ENCODE measurements at places on chromosomes 3 and 15.

DNA sequence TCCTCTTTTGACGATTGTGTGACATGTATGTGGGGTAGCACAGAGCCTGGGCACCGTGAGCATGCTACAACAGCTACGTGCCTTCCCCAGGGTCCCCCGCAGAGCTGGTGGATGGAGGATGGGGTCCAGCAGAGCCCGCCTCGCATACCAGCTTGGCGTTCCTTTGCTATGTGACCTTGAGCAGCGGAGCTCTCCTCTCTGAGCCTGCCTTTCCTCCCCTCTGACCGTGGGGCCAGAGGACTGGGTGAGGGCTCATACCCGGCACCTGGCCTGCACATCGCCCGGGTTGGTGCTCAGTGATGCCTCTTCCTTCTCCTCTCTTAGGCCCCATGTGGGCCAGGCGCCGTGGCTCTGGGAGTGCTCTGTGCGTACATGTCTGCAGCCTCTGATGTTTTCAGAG lies 73.4 kb downstream of the FBLN2 start:
- no peak for DNase-seq

- DNase-seq = no peak
These were observed 43.2 kb downstream of the SLC7A14 start for GRCh38 chr3:170542704-170543103.

- no peak for DNase-seq
These were observed 39.6 kb downstream of the MAP3K13 start for GRCh38 chr3:185402561-185402960.

GRCh38 chr3:123660900-123661299 lies 76.0 kb upstream of the HACD2 start:
- DNase-seq = no peak

- DNase-seq = no peak
These were observed 31.9 kb downstream of the ZNF710 start for GRCh38 chr15:90033006-90033405.

DNA sequence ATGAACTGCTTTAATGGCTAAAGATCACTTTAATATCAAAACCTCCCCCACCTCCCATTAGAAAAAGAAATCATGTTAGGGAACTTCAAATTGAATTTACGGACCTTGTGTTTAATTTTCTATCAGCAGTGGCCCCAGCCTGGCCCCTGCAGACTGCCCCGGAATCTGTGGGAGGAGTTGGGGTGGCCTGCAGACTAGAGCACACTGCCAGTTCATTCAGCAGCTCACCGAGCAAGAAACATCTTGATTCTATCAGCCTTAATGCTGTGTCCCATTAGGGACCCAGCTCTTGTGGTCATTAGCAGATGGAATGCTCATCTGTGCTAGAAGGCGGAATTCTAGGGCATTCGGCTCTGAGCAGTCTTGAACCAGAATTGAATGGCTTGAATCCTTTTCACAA lies 54.2 kb downstream of the FLNB start:
- no peak for DNase-seq

DNA sequence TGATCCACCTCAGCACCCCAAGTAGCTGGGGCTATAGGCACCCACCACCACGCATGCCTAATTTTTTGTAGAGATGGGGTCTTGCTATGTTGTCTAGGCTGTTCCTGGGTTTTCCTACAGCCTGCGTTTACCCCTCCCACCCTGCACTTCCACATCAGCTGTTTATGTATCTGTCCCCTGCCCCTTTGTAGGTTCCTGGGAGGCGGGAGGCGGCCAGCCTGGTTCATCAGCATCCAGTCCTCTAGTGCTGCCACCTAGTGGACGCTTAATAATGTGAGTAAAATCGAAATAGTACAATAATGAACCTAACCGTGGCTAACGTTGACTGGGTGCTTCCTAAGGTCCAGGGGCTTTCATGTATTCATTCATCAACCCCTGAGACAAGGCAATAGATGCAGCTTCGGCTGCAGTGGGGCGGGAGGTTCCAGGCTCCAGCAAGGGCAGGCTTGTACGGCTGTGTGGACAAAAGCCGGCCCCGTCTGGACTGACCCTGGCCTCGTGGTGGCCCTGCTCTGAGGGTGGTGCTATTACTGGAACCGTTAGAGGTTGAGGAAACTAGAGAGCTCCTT lies 1.2 kb upstream of the LCTL start:
- DNase-seq = peak; percentile 11

- no peak for DNase-seq
These were observed 28.2 kb downstream of the CPOX start for GRCh38 chr3:98565237-98565643.

DNA sequence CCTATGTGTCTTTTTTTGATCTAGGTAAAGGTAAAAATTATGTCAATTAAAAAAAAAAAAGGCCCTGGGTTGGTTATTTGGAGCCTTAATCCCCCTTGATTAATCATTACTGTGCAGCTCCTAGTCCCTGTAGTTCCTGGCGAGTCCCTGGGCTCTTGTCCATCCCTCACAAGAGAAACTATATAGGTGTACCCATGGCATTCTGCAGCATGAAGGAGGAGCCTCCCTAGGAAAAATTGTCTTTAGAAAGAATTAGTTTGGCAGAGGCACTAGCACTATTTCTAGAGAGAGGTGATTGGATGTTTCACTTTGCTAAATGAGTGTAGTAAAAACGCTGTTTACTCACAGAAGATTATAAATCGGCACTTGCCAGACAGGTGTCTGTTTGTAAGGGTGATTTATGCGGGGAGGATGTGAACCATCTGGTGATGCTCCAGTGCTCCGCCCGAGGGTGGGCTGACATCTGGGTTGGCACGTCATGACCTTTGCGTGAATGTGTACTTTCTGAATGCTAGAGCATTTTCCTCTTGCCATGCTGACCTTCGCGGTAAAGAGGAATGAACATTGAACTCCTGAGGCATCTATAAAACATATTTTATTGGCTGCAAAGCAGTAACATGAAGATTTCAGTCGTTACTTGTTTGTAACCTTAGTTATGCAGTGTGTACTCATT lies 12.6 kb downstream of the PLCL2 start:
- no peak for DNase-seq

GRCh38 chr15:57221134-57221533 lies 155.2 kb upstream of the CGNL1 start:
- DNase-seq = no peak

DNA sequence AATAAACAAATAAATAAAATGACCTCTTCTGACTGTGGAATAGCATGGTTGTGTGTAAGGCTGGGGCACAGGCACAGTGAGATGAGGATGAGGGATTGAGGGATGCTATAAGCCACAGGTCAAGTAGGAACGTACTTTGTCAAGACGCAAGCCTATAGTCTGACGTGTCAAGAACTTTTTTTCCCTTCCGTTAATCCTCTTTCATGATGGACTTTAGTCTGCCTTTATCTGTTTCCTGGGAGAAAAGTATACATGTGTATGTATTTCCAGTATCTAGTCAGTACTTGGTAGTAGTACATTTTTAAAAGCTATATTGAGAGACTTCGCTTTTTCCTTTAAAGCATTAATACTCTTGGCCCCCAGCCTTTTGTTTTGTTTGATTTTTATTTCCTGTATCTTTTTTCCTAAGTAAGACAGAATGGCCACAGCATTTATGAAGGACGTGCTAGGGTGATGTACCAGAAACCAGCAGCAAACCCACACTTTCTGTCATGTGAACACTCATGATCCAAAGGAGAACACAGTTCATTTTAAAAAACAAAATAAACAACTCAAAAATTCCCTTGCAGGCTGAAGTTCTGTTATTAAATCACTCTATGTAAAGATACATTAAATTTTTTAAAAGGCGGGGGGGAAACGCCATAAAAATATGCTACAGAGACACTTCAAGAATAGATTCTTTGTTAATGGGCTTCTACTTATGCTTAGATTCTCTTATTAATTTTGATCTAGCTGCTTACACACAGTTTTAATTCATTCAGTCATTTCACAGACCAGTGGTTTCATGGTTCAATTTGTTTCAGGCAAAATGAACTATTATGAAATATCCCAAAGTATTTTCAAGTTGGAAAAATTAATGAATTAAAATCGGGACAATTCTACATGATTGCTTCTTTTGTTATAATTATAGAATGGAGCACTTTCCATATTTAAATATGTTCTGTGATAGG lies 114.7 kb downstream of the SNRK start:
- DNase-seq = no peak

DNA sequence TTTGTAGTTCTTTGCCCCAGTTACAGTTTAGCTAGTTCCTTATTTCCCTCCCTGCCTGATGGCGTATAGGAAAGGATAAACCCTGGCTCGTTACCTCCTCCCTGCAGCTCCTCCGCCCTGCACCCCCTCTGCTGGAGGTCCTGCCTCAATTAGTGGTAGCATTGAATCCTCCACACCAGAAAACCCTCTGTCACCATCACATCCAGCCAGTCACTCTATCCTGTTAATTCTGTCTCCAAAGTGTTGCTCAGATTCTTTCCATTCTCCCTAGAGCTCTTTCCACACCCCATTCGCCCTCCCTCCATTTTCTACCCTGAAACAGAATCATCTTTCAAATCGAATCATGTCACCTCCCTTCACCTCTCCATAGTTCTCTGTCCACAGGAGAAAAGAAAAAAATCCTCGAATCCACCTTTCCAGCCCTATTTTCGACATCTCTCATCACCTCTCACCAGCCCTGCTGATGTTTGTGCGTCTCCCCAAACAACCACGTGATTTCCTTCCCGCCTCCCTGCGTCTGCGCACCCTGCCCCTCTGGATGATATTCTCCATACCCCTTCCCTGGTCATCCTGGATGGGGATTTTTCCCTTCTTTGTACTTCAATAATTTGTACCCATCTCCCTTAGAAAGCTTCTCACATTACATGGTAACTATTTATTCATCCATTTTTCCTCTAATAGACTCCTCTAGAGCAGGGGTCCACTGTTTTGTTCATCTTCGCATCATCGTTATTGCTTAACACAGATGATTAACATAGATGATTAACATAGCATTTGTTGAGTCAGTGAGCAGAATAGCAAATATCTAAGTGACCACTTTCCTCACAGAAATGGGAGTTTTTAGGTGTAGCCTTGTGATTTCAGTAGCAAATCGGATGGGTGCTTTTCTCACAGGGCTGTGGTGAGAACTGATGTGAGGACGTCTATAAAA lies 37.1 kb downstream of the MAP3K13 start:
- DNase-seq = no peak

DNA sequence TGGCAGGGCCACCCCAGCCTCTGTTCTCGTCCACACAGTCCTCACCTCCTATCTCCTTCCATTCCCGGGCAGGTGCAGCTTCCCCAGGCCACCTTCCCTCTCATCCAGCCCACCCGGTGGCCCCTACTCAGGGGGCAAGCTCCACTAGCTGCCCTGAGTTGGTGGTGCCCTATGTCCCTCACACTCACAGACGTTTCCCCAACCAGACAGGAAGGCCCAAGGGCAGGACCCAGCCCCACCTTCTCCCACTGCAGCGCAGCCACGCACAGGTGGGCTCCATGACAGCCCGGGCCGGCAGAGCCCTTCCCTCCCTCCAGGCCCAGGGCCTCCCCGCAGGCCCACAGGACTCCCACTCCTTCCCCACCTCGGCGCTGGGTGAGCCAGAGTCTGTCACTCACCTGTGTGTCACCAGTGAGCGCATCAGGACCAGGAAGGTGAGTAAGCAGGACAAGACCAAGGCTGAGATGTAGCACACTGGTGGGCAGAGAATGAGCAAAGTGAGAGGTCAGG lies 11.1 kb downstream of the ISLR start:
- no peak for DNase-seq

DNA sequence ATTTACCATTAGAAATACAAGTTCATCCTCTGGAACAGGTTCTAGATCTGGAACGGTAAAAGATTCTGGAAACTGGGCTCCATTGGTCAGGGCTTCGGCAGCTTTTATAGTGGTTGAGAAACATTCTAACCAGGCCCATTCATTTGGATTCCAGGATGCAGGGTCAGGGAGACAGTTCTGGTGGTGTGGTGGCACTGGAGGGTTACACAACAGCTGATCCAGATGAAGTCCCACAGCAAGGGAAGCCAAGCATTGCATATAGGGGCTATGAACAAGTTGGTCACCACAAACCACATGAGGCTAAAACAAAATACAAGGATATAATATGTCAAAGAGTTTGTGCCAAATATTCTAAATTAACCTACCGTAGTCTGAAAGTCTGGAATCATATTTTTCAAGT lies 43.0 kb downstream of the FBXL22 start:
- DNase-seq = no peak

- no peak for DNase-seq
These were observed 72.6 kb downstream of the NPTN start for GRCh38 chr15:73560501-73561117.

GRCh38 chr3:177626045-177626444 lies 428.8 kb upstream of the TBL1XR1 start:
- no peak for DNase-seq

- DNase-seq = no peak
These were observed 97.1 kb upstream of the TMC3 start for GRCh38 chr15:81471151-81471550.

GRCh38 chr3:23728601-23729117 lies 77.1 kb upstream of the UBE2E1 start:
- no peak for DNase-seq

- no peak for DNase-seq
These were observed 901.2 kb upstream of the NR2F2 start for GRCh38 chr15:95429345-95429744.

DNA sequence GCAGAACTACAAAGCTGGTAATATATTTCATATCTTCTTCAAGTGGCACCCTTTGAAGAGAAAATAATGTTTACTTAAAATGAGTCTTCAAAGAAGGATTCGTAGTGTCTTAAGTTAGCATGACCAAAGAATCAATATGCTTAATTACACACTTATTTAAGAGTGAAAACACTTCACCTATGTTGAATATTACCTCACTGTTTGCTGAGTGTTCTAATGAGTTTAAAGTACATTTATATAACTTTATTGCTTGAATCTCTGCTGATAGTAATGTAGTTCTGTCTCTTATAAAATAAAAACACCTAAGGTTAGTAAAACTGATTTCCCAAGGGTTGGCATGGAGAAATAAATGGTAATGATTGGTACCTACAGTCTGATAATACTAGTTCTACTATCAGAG lies 143.3 kb upstream of the SLC2A2 start:
- no peak for DNase-seq

DNA sequence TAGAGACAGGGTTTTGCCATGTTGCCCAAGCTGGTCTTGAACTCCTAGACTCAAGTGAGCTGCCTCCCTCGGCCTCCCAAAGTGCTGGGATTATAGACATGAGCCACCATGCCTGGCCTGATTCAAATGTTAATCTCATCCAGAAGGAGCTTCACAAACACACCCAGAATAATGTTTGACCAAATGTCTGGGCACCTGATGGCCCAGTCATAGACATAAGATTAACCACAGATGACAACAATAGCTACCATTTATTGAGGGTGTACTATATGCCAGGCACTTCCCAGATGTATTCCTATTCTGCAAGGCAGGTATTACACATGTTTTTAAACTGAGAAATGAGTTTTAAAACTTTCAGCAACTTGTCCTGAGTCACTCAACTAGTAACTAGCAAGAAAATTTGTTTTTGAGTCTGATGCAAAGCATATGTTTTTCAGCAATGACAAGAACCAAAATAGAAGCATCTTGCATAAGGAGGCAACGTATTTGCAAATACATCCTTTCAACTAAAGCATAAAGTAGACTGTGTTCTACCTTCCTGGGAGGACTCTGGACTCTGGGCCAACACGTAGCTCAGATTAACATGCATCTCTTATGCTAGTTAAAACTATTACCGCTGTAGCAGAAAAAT lies 8.1 kb upstream of the SPG21 start:
- no peak for DNase-seq

- DNase-seq = peak; percentile 89
These were observed 315.7 kb upstream of the PROK2 start for GRCh38 chr3:72100601-72101187.
